ENCODE measurements at places on chromosomes 5 and 9.

DNA sequence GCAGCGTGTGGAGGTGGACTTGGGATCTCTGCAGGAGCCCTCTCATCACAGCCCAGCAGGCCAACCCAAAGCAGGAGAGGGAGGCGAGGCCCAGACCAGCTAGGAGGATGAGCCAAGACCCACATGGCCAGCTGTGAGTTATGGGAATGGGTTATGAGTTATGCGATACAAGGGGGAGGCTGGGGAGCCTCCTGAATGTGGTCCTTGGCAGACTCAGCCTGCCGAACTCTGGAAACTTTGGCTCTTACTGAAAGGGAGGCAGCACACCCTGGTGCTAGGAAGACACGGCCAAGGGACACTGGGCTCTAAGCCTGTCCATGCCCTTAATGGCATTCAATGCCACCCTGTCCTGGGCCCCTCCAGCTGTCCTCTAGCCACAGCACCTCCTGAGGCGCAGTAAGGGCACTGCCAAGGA lies 7.7 kb upstream of the VAV2 start:
- DNase-seq: no peak

DNA sequence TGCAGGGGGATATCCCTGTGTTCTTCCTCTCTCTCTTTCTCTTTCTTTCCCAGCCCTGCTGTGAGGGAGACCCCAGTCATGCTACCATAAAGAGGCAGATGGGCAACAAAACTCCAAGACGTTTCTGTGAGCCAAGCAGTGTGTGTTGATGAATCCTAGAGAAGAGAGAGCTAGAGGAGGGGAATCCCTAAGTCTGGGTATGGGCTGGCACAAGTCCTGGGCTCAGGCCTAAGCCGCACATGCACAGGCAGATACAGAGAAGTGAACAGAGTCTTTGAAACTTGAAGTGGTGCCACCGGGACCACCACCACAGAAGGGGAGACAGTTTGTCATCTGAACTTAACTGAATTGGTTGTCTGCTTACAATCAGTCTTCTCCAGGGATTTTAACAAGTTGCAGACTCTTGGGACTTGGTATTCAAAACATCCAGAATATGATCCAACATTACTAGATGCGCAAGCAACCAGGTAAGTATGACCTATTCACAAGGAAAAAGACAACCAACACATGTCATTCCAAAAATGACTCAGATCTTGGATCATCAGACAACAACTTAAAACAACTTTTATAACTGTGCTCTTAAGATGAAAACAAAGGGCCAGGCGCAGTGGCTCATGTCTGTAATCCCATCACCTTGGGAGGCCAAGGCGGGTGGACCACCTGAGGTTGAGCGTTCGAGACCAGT lies 10.4 kb upstream of the FAM120A start:
- DNase-seq: no peak

DNA sequence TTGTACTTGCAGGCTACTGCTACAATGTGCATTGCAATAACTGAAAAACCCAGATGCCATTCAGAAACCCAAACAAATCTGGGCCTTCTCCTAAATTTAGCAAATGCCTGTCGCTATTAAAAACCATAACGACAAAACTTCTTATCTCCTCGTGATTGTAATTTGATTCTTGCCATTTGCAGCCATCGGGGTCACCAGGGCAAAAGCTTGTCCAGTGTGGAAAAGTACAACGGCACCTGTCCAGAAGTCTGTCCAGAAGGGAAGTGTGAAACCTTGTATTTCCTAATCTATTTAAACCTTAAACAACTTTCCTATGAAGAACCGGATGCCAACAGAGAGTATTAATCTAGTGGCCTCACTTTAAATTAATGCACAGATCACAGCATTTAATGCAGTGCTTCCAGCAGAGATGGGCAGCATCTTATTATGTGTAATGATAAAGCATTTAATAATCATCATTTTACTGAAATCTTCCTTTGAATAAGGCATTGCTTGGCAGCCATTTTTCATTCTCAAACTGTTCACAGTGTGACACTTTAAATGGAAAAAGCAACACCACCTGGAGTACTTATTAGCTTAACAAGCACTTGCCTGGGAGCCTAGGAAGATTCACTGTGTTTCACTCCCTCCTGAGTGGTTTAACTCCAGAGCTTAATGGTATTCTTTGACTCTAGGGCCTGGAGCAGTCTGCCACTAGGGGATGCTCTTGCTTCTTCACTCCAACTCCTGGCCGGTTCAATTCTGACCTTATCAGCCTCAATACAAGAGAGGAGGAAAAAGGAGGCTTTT lies 4.9 kb upstream of the C7 start:
- peak; percentile 75 for DNase-seq

DNA sequence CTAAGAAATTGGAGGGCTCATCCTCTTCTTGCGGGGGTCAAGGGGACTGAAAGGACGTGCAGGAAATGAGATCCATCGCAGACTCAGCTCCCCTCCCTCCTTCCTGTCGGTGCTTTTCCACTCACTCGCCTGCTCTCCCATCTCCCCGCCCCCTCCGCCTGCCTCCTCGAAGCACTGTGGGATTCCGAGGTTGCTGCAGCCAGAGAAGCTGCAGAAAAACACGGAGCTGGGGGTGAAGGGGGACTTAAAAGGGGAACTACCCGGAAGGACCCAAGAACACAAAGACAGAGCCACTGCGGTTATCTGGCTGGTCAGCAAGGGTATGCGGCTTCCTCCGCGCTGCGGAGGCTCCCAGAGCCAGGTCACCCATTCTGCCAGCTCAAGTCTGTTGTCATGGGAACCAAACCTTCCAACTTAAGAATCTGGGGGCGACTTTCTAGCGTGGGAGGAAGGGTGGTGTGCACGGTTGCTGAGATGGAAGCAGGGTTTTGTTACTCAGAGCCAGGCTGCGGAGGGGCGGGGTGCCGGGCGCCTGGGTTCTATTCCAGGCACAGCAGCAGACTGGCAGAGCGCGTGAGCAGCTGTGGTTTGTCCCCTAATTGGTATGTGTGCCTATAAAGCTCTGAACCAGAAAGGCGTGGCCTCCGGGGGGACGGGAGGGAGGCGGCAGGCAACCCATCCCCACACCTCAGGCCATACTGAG lies 24.9 kb downstream of the PCDHGC5 start:
- peak; percentile 97 for DNase-seq

GRCh38 chr9:95980262-95981125 lies 105.0 kb downstream of the ERCC6L2 start:
- DNase-seq: peak; percentile 62

- DNase-seq: no peak
Observed at GRCh38 chr9:129558063-129558550, 62.8 kb downstream of the C9orf50 start.

- DNase-seq: peak; percentile 58
Observed at GRCh38 chr5:139808481-139809330, 13.1 kb downstream of the PSD2 start.

DNA sequence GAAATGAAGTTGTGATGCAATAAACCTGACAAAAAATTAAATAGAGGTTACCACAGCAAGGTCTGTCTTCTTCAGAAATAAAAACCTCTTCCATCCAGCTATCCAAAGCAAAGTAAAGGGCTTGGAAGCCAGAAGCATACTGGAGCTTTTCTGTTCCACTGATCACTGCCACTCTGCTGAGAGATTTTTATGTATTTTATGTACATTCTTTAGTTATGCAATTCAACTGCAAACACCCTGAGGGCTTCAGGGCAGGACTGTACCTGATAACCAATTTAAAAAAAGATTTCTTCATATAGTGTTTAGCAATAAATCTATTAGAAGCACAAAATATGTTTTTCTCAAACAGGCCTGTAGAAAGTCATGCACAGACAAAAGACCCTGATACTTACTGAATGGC lies 326.9 kb upstream of the PUM3 start:
- no peak for DNase-seq

DNA sequence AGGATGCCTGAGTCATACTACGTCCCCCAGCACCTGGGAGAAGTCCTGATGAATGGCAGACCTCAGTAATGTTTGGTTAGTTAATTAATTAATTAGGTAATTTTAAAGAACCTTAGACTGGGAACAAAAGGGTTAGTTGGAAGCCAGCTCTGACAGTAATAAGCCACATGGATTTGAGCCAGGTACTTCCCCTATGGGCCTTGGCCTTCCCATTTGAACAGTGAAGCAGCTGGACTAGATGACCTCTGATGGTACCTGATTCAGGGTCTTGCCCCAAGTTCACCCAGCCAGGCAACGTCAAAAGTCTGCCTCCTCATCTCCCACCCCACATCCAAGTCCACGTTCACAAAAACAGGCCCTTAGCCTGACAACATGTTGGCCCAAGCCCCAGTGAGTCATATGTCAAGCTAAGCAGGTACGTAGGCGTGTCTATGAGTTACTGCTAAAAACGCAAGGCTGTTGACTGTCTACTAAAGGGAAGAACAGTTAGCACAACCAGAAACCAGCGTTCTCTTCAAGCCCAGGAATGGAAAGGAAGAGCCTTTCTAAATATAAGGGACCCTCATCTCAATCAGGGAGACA lies 303.2 kb downstream of the ACTL7B start:
- DNase-seq: no peak

- no peak for DNase-seq
Observed at GRCh38 chr5:5752844-5753243, 330.4 kb downstream of the ICE1 start.

DNA sequence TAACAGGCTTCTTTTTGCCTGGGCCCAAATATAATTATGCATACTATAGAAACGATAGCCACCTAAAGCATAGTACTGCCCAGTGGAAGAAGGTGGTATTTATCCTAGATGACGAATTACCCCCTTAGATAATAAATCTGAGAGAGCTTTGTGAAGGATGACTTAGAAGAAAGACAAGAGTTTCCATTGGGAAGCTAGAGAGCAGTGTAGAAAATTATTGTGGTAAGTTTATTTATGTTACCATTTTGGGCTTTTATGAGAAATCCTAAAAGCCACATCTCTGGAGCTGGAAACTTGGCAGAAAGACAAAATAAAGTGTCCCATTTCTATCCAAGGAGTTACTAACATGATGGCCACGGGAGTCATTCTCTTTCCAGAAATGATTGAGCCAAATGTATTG lies 172.0 kb upstream of the SEMA6A start:
- no peak for DNase-seq

- DNase-seq: no peak
Observed at GRCh38 chr5:163459462-163459818, 462 bp downstream of the NUDCD2 start.
